ENCODE measurements at places on chromosomes 2 and 18.

GRCh38 chr2:63740020-63740419 lies 101.7 kb upstream of the UGP2 start:
- DNase-seq: no peak

GRCh38 chr18:75831960-75832359 lies 404.5 kb upstream of the SMIM21 start:
- DNase-seq: no peak

DNA sequence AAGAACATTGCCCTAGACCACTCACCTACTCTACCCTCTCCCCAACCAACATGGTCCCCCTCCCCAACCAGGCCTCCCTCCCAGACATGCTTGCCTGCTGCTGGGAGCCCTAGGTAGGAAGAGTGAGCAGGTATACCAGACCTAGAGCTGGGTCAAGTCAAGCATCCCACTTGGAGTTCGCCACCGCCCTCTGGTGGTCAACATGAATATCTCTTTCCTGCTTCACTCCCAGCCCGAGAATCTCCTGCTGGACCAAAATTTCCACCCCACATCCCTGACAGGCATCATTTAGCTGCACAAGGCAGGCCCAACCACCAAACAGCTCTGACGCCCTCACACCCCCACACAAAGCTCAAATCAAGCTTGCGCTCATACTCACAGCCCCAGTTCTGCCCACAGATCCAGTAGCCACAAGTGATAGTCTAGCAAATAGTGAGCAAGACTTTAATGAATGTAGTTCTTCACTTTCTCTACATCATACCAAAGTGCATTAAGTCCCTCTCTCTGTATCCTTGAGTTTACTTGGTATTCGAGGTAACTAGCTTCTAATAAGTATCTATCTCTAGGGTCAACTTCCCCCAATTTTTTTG lies 116.0 kb downstream of the TNS1 start:
- DNase-seq: peak; percentile 62

DNA sequence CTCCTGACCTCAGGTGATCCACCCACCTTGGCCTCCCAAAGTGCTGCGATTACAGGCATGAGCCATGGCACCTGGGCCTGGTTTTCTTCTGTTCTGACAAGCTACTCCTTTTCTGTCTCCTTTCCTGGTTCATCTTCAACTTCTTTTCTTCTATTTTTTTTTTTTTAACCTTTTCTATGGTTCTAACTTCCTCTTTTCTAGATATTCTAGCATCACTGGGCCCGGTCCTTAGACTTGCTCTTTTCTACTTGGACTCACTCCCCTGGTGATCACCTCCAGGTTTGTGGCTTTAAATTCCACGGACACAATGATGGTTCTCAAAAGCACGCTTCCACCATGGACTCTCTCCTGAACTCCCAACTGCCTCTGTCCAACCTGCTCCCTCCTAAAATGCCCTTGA lies 2.0 kb downstream of the EIF2AK2 start:
- no peak for DNase-seq

DNA sequence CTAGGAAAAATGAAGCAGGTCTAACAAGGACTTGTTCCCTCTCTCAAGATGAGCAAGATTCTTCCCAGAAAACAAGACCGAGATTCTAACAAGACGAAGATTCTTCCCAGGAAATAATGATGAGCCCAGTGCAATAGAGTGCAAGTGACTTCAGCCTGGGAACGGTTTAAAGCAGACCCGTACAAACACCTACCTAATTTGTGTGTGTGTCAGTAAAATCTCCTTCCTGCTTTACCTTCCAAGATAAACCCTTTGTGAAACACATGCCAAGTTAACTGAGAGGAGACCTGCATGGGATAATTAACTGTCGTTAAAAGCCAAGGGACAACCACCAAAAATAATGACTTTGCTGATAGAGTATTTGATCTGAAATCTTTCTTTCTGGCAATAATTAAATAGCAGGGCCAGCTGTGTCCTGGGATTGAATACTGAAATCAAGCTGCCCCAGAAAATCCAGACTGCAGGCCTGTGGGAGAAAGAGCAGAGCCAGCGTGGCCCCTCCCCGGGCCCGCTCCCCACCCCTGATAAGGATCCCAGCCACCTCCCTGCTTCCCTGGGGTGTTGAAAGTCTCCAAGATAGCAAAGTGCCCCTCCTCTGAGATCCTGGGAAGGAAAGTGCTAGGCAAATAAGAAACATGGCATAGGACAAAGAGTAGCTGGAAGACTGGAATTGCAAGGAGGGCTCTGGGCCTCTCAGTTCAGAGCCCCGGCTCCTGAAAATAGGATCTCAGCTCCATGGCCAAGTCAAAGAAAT lies 145.5 kb downstream of the CYP26B1 start:
- DNase-seq: no peak

GRCh38 chr2:231455890-231456289 lies 8.4 kb downstream of the NCL start:
- no peak for DNase-seq

GRCh38 chr18:63817441-63818051 lies 42.3 kb downstream of the SERPINB7 start:
- no peak for DNase-seq

DNA sequence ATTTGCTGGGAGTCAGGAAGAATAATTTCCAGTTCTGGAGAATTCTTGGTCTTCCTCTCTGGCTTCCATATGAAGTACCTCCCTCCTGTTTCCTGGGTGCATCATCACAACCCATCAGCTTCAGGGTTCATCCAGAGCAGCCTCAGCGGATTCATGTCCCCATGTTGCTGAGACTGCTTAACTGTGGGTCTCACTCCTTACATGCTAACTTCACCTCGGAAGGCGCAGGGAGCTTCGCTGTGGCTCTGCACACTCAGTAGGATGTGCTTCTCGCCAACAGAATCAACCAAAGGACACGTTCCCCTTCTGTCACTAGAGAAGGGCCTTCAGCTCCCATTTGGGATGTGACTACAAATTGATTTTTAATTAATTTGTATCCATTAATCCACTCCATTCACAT lies 24.2 kb downstream of the FBLN7 start:
- no peak for DNase-seq

GRCh38 chr18:36757081-36757480 lies 71.7 kb downstream of the TPGS2 start:
- peak; percentile 39 for DNase-seq

DNA sequence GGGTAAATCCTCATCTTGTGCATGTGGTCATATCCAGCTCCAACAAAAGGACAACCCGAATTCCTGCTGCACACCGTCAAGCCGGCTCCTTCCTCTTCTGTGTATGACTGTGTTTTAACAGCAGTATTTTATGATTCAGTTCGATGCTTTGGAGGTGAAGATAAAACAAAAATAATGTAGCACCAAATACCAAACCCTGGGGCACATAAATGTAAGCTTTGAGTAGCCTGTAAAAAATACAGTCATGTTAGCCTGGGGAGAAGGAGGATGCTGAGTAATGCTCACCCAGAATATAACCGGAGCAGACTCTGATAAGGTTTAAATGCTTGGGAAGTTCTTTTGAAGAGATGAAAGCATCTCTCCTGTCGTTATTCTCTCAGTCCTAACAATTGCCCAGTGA lies 225.0 kb downstream of the SUCLG1 start:
- no peak for DNase-seq

DNA sequence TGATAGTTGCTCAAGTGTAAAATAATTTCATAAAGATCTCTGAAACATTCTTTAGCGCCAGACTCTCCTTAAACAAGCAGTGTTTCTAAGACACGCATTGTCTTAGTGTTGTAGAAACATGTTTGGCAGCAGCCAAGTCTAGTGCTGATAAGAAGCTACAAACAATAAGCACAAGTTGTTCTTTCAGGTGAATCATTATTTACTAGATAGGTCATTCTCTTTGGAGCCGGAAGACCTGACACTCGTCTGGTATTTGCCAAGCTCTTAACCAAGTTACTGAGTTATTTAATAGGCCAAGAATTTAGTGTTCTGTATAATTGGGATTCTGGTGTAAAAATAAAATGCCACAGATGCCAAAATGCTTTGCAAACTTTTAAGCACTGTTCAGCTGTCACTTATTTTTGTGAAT lies 852.1 kb downstream of the CPS1 start:
- no peak for DNase-seq

DNA sequence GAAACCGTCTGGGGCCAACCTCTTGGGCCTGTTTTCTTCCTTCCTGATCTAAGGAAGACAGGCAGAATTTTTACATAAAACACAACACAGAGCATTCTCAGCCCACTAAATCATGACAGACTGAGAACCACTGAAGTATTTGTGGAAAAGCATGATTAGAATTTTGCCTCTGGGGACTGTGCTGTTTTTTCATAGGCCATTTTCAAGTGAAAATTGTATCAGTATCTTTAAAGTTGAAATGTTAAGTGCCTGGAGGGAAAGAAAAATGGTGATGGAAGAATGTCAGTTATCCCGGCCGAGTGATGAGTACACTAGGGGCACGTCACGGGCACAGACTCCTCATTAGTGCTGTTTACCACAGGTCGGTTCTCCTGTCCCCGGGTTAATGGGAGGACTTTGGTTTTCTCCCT lies 36.9 kb downstream of the EHD3 start:
- no peak for DNase-seq

DNA sequence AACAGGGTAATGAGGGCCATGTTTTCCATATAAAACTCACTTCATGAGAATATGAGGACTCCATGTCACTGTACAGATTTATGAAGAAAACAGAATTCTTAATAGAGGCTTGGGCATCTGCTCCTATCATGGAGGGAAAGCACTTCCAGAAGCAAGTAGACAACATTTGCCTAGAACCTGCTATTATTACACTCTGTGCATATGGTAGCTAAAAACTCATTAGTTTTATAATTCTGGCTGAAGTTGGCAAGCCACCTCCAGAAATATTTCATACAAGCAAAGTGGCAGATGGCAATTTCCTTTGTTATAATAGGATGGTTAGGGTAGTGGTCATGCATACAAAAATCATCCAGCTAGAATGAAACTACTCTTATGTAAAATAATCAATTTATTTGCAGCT lies 65.8 kb upstream of the TLK1 start:
- peak; percentile 76 for DNase-seq

DNA sequence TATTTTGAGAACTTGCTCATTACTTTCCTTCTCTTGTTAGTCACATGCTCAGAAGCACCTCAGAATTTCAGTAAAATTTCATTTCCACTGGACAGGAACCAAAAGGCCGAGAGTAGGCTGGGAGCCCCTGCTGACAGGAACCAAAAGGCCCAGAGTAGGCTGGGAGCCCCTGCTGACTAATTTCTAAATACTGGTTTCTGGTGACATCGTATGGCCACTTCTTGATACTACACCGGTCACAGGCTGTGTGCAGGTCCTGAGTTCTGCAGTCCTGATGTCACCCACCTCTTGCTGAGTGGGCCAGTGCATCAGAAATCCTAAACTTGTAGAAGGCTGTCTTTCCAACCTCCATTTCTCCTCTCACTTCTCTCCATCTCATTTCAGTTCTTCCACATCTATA lies 17.7 kb upstream of the EN1 start:
- peak; percentile 80 for DNase-seq

- no peak for DNase-seq
These were observed 24.3 kb upstream of the COPS8 start for GRCh38 chr2:237061356-237061755.

DNA sequence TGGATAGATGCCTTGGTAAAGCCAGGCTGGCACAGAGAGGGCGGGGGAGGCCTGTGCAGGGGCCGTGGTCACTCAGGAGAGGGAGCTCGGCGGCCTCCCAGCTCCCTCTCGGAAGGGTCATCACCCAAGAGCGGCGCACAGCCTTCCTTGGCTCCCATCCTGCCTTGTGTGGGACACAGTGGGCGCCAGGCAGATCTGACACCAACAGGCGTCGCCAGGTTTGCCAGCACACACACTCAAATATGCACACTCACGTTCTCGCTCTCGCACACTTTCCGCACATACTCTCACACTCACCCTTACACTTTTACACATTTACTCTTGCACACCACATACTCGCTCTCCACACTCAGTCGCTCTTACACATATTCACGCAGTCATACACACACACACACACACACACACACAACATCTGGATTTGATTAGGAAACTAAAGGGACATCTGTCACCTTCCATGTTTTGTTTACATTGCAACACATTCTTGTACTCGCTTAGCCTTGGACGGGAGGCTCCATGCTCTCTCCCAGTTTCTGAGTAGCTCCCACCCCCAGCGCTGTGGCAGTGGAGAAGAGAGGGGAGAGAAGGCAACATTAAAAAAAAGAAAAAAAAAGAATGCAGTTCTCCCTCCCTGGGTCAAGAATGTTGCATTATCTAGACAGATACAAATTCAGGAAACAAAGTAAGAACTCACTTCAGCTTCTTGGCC lies 10.5 kb downstream of the CHMP1B start:
- DNase-seq: no peak

GRCh38 chr18:51523671-51524070 lies 326.2 kb upstream of the MEX3C start:
- DNase-seq: no peak

- no peak for DNase-seq
These were observed 31.2 kb downstream of the GLS start for GRCh38 chr2:190911813-190912212.

GRCh38 chr2:59440491-59440890 lies 1113.0 kb downstream of the BCL11A start:
- DNase-seq: no peak

GRCh38 chr2:120702061-120702460 lies 33.6 kb upstream of the GLI2 start:
- peak; percentile 60 for DNase-seq

All from NCI-H1694 (cell line).